ENCODE measurements at places on chromosomes 5 and 9.

DNA sequence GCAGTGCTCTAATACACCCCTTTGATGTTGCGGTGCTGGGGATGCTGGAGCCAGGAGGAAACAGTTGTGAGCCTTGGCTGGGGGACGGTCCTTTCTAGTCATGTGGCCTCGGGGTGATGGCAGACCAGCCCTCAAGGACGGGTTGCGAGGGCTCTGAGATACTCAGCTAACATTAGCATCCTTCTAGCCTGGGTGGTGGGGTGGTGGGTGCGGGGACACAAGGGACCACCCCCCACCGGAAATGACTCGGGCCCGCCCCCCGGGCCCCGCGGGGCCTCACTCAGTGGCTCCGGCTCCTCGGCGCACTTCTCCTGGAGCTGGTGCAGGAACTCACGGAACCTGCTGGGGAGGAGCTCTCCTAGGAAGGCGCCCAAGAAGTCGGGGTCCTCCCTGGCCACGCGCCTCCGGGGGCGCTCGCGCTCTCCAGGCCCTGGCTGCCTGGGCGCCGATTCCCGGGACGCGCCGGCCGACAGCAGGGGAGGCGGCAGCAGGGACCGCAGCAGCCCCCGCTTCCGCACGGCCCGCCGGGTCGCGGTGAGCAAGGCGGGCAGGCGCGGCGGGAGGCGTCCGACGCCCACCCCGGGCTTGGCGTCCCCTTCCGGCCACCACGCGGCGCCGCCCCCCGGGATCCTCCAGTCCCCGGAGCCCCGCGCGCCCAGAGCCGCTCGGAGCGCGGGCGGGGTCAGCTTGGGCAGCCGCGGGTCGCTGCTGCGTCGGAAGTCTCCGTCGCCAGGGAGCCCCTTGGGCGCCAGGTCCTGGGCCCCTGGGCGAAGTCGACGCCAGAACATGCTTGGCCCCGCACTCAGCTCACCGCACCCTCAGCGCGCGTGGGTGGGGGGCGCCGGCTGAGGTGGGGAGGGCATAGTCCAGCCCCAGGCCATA lies 873 bp downstream of the C9orf50 start:
- no peak for DNase-seq

DNA sequence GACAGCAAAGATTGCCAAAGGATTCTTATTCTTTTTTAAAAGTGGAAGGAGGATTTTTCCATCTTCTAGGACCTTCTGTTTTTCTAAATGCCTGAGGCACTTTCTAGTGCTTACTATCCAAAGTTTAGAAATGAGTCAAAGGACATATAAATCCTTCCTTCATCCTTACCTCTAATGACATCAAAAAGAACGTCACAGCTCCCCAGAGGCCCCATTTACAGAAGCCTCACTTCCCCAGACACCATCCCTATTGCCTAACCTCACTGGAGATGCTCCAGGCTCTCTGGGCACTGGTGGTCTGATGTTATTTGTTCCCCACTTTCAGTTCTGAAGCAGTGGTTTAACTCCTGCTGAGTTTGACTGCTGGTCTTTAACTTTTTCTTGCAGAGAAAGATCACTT lies 504.3 kb downstream of the AGTPBP1 start:
- DNase-seq: no peak

DNA sequence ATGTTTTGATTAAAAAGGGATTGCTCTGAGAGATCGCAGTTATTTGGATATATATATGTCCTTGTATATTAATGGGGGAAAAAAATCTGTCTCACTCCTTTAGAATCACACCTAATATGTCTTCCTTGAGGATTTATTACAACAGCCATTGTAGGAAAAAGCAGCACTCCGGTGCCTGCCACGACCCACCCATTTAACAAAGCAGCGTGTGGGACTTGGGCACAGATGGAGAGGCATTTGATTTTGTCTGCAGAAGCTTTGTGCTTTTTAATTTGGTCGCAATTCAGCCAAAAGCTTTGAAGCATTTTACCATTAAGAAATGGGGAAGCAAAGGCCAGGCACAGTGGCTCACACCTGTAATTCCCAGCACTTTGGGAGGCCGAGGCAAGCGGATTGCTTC lies 159.2 kb downstream of the SMARCA2 start:
- DNase-seq: no peak

GRCh38 chr5:143635146-143635752 lies 176.7 kb upstream of the HMHB1 start:
- no peak for DNase-seq

- DNase-seq: no peak
These were observed 14.4 kb upstream of the SYNPO start for GRCh38 chr5:150625831-150626746.

DNA sequence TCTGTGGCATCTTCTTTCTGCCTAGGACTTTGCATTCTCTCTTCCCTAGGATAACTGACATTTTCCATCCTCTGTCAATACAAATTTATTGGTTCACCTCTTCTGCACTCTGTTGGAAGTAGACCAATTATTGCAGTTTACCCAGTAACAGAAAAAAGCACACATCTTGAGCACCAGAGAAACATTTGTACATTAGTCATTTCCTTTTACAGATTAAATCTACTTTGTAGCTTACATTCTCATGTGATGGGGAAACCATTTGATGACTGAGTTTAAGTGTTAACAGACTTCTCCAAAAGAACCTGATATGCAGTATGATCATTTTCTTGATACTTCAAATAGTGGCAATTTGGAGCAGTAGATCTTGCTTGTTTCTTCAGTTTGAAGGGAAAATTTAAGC lies 1098.8 kb downstream of the DTWD2 start:
- no peak for DNase-seq

- no peak for DNase-seq
These were observed 21.6 kb upstream of the CLPTM1L start for GRCh38 chr5:1366514-1366913.

DNA sequence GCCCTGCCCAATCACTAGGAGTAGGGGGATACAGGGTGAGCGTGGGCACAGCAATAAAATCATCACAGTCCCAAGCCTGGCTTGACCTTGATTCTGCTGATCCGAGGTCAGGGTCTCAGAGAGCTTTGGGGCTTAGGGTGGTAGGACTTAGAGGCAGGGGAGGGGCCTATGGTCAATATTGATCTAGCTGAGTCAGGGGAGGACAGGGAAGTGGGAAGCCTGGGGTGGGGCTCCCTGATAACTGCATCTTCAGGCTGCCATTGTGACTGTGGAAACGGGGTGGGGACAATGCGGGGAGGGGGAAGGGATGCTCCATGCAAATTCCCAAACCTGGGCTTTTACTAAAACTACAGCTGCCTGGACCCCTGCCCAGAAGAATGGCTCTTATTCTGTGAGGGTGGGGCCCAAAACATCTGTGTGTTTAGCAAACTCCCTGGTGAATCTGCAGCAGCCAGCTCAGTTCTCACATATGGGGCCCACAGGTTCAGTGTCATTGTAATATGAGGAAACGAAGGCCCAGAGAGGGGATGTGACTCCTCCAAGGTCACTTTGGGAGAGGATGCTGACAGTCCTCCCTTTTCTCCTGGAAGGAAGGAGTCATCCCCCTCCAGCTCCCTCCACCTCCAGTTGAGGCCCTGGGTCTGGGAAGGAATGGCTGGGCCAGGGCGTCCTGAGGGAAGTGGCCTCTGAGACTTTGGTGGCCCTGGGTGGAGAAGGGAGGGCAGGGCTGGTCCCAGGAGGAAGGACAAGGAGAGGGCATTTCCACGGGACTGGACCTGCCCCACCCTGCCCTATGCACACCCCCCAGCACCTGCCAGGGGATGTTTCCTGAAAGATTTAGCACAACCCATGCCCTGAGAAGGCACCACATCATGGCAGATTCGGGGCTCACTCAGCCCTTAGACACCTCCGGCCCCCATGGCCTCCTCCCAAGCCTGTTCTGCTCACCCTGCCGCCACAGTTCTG lies 26.4 kb downstream of the SLC6A7 start:
- no peak for DNase-seq

DNA sequence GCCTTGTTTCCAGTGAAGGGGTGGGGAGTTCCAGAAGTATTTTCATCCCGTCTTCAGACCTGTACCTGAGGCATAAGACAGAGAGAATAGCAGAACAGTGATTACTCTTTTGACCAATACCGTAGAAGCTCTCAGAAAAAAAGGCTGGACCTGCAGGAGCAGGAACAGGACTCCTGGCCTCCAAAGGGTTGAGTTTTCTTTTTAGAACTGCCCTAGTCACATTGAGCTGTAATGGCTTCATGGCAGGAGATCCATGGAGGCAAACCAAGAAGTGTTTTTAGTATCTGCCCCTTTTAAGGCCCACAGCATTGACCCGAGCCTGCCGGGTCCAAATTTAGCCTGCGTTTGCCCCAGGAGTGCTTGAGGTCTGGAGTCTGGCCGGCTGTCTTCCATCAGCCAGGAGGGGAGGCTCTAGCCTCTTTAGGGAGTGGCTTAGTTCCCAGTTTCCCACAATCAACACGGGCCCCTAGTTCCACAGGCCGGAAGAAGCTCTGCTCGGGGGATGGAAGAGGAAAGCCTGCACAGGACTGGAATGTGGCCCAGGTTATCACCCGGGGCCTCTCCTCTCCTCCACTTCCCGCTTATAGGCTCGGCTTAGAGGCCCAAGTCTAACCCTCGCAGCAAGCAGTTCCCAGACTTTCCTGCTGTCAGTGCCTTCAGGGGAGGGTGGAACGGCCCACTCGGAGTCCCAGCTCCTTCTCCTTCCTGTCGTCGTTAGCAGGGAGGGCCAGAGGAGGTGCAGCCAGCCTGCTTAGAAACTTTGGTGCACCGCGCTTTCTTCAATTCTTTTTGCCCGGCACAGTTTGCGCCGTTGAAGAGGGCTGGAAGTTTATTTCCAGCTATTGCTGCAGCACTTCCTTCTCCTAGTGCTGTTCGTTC lies 80.7 kb downstream of the C9orf152 start:
- DNase-seq: no peak

DNA sequence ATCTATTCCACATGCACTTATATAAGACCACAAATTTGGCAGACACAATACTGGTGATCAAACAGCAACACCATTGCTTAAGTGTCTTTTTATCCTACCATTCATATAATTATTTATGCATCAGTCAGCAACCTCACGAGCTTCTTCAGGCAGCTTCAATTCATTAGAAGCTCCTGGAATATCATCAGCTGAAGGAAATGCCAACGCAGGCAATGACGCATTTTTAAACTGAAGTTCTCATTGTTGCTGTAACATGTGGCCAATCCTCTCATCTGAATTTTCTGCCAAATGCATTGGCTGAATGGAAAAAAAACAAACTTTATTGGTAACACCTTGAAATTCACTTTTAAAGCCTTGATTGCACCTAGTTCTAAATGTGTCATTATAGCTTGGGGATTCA lies 376.4 kb upstream of the RGMB start:
- no peak for DNase-seq
